NCI-H1048 (cell line): ENCODE measurements at places on chromosomes 4 and X.

- DNase-seq, result no peak
Measured at GRCh38 chr4:94570558-94570957, 118.8 kb downstream of the PDLIM5 start.

DNA sequence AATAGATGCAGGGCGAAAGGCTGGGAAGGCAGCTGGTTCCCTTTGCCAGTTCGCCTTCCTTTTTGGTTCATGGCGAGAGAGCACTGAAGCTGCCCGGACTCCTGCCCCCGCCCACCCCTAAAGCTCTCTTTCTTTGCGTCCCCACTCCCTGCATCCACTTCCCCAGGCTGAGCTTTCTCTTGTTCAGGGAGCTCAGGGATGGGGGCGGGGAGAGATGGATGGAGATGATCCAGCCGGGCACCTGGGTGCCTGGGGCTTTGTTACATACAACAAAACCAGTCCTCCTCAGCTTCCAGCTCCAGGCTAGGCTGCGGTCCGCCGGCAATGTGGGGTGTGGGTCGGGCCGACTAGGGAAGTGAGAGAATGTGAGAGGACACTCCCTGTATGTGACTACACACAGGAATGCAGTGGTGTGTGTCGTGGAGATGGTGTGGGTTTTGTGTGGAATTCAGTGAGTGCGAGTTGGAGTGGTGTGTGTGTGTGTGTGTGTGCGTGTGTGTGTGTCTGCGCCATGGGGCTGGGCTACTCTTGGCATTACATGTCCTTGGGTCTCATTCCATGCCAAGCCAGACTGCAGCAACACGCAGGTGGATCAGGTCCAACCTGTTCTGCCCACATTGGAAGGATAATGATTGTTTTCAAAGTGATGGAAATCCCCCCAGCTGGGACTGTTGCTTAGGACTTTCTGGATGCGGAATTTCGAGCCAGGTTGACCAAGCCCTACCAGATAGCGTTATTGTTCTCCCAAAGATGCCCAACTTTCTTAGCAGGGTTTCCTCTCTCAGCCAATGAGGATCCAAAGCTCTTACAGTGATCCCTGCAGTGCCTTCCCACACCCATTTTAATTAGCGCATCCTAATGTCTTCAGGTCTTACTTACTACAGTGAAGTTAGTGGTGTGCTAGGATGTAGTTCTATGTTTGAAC is 149.4 kb upstream of the CHRDL1 start:
- no peak for DNase-seq

GRCh38 chrX:13082206-13083065 is 38.0 kb upstream of the FAM9C start:
- no peak for DNase-seq

DNA sequence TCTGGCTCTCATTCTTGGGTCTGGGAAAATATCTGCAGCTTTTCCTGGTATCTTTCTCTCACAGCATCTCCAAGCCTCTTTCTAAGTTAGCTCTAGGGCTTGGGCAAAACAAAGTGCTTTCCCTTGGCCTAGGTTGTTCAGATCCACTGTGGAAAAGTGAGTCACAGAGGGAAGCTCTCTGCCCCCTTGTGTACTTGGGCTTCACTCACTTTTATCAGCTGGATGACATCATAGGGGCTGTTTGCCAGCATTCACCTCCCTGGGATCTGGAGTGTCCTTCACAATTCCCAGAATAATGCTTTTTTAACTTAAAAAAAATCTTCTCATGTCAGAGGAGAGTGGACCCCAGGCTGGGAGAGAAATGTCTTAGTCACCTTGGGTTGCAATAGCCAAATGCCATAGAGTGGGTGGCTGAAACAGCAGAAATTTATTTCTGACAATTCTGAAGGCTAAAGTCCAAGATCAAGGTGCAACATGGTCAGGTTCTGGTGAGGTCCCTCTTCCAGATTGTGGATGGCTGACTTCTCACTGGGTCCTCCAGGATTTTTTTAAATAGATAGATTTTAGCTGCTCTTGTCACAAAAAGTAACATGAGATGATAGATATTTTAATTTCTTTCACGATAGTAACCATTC is 247.8 kb downstream of the SH2D1A start:
- DNase-seq, result no peak

GRCh38 chr4:23015821-23016220 is 323.1 kb downstream of the GBA3 start:
- DNase-seq, result no peak

- DNase-seq, result peak; percentile 6
Measured at GRCh38 chrX:34656842-34657725, at the start of gene TMEM47. Gene TMEM47 (minus strand): TSS chrX:34657285. CDS start chrX:34657029, 256 bp downstream.

DNA sequence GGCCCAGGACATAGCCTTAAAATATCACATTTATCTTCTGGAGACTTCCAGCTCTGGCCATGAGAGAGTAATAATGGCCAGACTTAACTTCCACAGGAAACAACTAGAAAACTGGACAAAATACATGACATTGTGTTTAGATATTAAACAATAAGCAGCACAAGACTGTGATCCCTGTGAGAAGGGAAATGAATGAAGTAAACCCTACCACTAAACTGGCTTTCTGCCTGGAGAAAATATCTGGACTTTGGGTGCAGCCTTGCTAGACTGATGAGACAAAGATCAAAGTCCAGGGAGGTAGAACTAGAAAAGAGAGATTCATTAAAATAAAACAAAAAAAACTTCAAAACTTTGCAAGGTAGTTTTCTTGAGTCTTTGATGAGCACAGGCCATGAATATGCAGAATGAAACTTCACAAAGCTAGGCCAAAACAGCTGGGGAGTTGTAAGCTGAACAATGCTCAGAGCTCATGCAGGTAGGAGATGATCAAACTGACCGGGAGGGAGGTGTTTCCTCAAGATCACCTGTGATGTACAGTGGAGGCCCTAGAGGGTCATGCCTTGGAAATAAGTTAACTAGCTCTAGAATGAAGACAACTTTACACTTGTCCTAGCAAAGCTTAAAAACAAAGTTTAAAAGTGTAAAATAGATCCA is 147.0 kb upstream of the SH3RF1 start:
- DNase-seq, result no peak

- DNase-seq, result peak; percentile 31
Measured at GRCh38 chr4:145557720-145558119, 61.5 kb upstream of the MMAA start.

- DNase-seq, result no peak
Measured at GRCh38 chrX:110418316-110419235, 59.9 kb downstream of the RTL9 start.

DNA sequence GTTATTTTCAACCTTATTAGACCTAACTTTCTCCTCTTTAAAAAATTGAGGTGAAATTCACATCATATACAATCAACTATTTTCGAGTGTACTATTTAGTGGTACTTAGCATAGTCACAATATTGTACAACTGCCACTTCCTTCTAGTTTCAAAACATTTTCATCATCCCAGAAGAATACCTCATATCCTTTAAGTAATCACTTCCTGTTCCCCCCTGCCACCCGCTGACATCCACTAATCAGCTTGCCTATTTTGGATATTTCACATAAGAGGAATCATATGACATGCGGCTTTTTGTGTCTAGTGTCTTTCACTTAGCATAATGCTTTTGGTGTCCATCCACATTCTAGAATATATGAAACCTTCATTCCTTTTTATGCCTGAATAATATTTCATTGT is 10.0 kb upstream of the PPA2 start:
- no peak for DNase-seq

- DNase-seq, result no peak
Measured at GRCh38 chr4:5266991-5267390, 215.7 kb downstream of the STK32B start.

DNA sequence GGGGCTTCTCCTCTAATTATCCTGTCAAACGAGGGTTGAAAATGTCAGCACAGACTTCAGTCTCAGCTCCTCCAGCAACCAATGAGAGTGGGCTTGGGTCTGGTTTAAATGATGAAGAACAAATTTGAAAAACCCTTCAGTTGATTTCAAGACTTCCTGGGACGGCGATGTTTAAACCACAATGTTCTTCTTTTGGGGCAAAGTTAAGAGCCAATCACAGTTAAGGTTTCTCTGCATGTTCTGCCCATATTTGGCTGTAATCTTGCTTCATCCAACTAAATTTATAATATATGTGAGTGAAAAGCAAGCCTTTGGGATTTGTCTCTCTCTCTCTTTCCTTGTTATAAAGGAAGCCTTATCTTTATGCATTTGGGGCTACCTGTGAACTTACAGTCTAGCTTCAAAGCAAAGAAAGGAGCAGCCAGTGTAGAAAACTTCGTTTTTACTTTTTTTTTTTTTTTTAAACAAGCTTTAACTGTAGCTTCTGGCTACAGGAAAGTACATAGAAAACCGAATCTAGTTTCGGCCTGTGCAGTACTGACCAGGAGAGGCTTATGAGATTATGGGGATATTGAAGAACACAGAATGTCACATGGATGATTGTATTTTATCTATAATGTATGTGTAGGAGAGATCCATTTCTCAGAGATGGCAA is 46.8 kb upstream of the FAM9C start:
- no peak for DNase-seq
